SK-N-SH (cell line): ENCODE measurements at places on chromosomes 12 and 14. TPM values are rescaled to one million over a fixed set of nuclear protein-coding genes. Genes with fewer than 3 reads are reported as not detected.

The CALCOCO1 gene
- 72.1 and 130 TPM in 2 replicates for polyA plus RNA-seq

The G2E3 gene
- polyA plus RNA-seq, result 2.9 and 5.6 TPM in 2 replicates

The KCNK10 gene
- not detected in 2 replicates for polyA plus RNA-seq

The ADCY4 gene
- polyA plus RNA-seq, result 0.03 and 0.08 TPM in 2 replicates

The RERGL gene
- polyA plus RNA-seq, result 0.13 and 0.19 TPM in 2 replicates

The ZNF641 gene
- 1.9 and 2.8 TPM in 2 replicates for polyA plus RNA-seq

The MFAP5 gene
- polyA plus RNA-seq, result 19.1 and 34.8 TPM in 2 replicates

The SYNDIG1L gene
- polyA plus RNA-seq, result not detected in 2 replicates

The HCAR3 gene
- not detected in 2 replicates for polyA plus RNA-seq

The ST8SIA1 gene
- polyA plus RNA-seq, result 0.12 and 0.47 TPM in 2 replicates

The LRRC43 gene
- 0.94 and 1.4 TPM in 2 replicates for polyA plus RNA-seq

The CLSTN3 gene
- 12.7 and 12.9 TPM in 2 replicates for polyA plus RNA-seq
